Stimulated activated CD4-positive, alpha-beta T cell treated with anti-CD3 and anti-CD28 coated beads, Interleukin-1b, Interleukin-23, amount 100 ng/mL, for 1 hour (primary cell): ENCODE measurements at places on chromosomes 1 and 21.

DNA sequence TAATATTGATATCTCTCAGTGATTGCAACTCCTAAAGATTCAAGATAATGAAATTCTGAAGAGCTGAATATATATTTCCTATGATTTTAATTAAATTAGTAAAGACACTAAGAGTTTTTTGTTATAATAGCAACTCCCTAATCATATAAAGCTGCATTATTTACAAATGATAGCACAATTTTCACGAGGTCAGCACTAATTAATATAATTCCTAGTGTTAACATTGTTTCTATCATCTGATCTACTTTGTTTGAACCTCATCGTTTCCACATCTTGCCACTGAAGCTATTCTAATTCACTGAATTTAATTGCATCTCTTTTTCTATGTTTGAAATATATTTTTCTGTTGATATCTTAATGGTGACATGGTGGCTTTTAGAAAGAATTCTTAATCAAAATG lies 279.1 kb upstream of the ADGRL4 start:
- DNase-seq = no peak

GRCh38 chr1:17646444-17647280 lies 107.2 kb downstream of the ARHGEF10L start:
- DNase-seq = no peak

DNA sequence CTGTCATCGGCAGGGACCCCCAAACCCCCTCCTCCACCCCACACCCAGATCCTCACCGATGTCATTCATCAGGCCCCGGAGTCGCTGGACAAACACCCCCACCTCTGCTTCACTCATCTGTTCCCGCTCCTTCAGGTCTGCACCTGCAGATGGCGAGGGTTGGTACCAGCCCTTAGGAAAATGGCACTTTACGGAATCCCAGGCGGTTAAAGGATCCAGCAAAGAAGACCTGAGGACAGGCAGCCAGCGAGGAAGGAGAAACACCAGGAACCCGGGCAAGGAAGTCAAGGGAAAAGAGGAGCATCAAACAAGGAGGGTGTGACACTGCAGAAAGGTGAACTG lies 13.8 kb downstream of the ECHDC2 start:
- DNase-seq = no peak

DNA sequence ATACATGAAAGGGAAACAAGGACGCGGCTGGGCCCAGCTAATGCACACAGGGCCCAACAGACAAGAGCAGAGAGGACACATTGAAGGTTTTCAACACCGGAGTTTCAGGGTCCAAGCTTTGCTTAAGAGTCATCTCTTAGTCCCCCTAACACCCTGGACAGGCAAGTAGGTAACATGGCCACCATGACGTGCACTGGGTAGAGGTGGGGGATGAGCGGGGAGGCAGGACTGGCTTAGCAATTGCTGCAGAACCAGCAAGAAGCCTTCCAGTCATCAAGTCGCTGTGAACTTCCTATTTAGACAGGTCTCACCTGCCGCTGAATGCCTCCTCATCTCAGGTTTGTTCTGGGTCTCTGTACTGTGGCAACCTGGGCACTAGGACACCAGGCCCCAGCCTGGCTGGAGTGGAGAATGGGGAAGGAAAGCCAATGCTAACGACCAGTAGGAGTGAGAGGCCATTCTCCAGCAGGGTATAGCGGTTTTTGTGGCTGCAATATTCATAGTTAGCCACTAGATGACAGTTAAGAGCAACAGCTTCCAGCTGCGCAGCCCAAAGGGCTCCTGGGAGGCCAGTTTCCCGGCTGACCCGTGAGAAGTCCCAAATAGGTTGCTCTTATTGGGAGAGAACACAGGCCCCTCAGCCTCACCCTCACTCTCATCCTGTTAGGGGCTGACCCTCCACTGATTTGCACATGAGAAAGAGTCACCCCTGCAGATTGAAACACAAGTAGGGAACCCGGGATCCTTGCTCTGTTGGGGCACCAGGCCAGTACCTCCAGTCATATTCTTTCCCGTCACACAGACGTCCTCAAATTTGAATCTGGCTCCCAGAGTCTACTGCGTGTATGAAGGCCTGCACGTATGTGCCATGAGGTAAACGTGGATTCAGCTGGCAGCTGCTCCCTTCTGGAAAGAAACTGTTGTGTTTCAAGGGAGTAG lies 6.0 kb upstream of the PIGC start:
- DNase-seq = no peak

DNA sequence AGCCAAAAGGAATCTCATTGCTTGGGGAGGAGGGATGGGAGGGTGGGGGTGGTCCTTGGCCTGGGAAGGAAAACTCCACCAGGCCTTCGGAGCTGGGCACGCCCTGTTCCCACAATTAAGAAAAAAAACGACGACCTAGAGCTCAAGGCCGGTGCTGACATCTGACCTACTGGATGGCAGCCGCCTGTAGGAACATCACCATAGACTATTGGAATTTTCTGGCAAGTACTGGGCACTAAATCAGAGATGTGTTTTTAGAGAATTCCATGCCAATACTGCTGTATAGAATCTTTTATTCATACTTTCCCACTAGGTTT lies 729 bp downstream of the NADK start:
- no peak for DNase-seq

DNA sequence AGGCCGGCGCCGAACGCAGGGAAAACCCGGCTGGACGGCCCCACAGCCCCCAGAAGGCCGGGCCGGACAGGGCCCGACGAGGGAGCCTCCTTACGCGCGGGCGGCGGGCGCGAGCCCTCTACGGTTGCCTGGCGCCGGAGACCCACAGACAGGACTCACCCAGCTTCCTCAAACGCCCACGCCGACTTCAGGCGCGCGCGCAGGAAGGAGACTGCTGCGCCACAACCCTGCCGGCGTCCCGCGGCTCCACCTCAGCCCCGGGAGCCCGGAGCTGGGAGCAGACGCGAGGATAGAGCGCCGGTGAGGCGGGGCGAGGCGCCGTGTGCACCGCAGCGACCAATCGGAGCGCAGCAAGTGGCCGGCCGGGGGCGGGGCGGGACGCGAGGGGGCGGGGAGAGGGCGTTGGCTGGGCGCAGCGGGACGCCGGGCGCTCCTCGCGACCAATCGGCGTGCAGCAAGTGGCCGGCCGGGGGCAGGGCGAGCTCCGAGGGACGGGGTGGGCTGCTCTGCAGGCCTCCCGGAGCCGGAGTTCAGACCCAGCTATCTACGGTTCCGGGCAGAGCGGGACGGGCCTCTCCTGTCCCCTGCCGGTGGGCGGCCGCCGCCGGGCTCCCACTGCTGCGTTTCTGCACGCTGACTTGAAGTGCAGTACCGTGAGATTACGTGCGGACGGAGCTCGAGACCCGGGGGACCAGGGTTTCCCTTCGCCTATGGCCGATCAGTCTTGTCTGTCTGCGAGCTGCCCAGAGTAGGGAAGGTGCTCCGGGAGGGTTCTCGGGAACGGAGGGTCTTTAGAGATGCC lies at the start of gene TMEM50B:
TMEM50B (minus strand) TSS at position 296 of the 802 bp plus-strand sequence. CDS start 11,089 bp downstream, outside the sequence.
- peak; percentile 93 for DNase-seq

GRCh38 chr21:33642896-33643657 lies 776 bp downstream of the ITSN1 start:
- DNase-seq = no peak

- DNase-seq = no peak
These were observed 45.3 kb downstream of the TTC39A start for GRCh38 chr1:51285055-51285454.

DNA sequence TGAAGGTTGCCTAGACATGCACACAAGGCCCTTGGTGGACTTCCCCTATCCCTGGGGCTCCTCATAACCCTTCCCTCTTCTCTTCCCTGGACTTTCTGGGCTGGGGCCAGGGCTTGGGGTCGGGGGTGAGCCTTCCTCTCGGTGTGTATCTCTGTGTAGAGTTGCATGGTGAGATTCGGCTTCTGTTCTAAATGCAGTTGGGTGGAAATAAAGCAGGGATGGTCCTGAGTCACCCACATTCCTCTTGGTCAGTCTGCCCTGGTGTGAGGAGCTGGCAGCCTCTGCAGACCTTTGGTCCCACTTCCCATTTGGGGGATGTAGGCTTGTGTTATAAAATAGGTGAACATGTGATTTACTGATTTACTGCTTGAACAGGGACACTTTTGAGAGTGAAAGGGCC lies 38.0 kb downstream of the ADARB1 start:
- DNase-seq = no peak

- DNase-seq = no peak
These were observed 30.2 kb downstream of the AMY1C start for GRCh38 chr1:103779932-103780331.

GRCh38 chr1:234734412-234734835 lies 124.4 kb upstream of the IRF2BP2 start:
- no peak for DNase-seq

- no peak for DNase-seq
These were observed 36.7 kb upstream of the SH3D21 start for GRCh38 chr1:36269408-36269838.

- DNase-seq = no peak
These were observed 19.1 kb downstream of the MATN1 start for GRCh38 chr1:30704271-30704670.

DNA sequence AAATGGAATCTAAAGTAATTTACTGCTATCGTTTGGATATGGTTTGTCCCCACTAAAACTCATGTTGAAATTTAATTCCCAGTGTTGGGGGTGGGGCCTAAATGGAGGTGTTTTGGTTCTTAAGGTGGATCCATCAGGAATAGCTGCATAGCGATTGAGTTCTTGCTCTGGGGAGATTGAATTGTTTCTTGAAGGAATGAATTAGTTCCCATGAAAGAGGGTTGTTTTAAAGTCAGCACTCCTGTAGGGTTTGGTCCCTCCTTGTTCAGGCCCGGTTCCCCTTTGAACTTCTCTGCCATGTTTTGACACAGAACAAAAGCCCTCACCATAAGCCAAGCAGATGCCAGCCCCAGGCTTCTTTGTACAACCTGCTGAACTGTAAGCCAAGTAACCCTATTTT lies 170.9 kb downstream of the COL11A1 start:
- DNase-seq = no peak

- DNase-seq = no peak
These were observed 130.4 kb upstream of the F3 start for GRCh38 chr1:94672001-94672400.

DNA sequence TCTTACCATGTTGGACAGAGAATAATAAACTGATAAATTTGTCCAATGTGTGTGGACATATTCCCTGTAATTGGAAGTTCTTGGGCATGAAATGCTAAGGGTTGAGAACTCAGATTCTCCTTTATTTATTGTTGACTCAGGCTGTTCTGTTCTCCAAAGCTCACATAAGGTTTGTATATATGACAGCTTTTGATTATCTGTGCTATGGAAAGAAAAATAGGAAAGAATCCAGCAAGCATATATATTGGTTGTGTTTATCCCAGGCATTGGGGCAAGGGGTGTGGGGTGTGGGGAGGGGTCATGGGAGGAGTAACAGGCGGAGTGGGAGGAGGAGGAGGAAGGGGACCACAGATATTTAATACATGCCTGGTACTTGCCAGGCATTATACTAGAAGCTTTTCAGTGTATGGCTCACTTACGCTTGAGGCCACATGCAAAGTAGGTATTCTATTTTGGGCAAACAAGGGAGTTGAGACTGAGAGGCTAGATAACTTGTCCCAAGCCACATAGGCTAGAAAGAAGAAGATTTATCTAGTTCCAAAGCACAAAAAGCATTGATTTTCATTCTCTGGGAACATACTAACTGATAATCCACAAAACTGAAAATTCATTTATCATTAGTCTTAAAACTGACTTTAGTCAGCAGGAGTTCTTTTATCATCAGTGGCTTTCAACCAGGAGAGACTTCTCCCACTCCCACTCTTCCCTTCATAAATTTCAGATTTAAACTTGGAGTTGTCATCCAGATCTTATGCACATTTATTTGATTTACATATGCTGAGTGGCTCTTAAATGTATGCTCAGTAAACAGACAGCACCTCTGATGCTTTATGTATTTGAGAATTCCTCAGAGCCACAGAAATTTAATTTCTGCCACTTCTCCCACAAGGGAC lies 27.2 kb downstream of the NGF start:
- DNase-seq = no peak

GRCh38 chr1:156050376-156050775 lies 3.2 kb downstream of the UBQLN4 start:
- DNase-seq = no peak
